ENCODE measurements at places on chromosomes 3 and 15.

- no peak for DNase-seq
Measured at GRCh38 chr15:22811640-22812039, 25.2 kb downstream of the NIPA1 start.

DNA sequence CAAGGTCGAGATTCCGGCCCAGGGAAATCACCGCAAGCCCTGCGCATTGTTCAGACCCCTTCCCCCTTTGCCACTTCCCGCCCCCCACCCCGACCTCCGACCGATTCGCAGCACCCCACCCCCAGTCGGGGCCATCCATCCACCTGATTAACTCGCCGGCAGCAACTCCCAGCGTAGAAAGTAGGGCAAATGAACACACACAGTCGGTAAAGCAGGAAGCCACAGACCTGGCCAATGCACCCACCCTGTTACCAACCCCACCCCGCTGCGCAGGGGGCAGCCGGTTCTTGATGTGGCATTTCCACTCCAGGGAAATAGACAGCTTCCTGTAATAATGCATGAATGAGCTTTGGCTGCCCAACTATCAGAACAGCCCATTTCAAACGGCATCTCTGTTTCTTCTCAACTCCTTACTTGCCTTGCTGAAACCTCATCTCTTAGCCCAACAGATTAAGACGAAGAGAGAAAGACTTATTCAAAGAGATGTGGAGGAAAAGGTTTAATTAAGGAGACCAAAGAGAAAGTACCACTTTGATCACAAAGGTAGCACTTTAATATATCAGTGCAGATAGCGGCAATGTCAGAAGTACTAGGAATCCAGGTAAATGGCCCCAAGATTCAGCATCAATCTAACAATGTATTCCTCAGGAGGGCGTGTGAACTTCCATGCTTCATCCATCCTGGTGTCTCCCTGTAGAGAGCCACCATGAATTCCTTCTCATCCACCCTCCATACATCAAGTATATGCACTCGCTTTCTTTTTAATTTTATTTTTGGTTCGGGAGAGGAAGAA, 1.9 kb downstream of the TNIK start:
- peak; percentile 30 for DNase-seq

DNA sequence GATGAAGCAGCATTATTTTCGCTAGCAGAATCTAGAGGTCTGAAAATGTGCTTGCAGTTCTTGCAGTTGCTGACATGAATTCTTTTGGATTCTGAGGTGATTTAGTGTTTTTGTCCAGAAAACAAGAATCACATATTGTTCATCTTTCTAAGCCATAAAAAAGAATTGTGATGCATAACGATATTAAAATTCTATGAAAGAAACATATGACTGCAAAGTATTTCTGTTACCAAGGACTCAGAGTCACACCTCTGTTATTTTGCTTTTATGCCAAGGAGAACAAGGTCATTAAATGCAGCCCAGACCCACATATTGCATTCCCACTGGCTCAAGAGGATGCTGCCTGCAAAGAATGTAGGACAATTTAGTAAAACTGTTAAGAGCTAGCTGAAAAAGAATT, 299.8 kb upstream of the GPR149 start:
- DNase-seq = no peak

GRCh38 chr15:78620021-78620526, 722 bp downstream of the CHRNA3 start:
- no peak for DNase-seq

- DNase-seq = no peak
Measured at GRCh38 chr3:37214076-37214475, 39.7 kb upstream of the LRRFIP2 start.

DNA sequence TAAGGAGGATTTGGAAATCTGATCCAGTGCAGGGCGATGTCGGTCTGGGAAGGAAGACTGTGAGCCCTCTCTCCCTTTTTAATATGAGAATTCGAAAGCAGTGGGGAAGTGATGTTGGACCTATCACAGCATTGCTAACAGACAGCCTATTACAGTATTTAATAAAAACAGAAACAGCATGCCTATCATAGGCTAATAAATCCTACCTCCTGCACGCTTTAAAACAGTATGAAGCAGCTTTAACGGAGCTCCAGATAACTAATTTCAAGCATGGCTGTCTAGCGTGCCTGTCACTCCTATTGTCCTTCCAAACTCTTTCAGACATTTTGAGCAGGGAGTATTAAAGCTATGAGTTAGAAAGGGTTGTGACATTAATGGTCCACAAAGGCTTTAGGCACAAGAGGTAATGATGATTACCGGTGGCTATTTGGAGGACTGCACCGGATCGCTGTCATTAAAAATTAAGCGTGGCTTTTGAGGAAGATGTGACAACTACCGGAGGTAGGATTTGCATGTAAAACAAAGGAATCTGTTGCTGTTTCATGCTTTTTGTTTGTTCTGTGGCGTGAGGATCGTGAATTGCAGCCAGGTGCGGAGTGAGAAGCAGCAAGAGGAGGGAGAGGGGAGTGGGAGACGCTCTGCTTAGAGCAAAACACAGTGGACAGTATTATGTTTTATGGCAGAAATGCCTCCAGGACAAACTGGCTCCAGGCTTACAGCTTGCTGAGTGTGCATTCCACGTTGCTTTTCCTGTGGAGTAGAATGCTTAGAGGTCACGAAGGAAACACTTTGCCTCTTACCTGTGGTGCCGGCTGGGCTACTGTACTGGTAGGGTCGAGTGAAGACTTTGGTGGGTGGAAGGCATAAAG, at the start of gene KCNMB2:
Gene KCNMB2 (plus strand): TSS at position 226 of the 869 bp plus-strand sequence.
- DNase-seq = no peak

- DNase-seq = no peak
Measured at GRCh38 chr15:38299216-38299615, 46.6 kb downstream of the SPRED1 start.

DNA sequence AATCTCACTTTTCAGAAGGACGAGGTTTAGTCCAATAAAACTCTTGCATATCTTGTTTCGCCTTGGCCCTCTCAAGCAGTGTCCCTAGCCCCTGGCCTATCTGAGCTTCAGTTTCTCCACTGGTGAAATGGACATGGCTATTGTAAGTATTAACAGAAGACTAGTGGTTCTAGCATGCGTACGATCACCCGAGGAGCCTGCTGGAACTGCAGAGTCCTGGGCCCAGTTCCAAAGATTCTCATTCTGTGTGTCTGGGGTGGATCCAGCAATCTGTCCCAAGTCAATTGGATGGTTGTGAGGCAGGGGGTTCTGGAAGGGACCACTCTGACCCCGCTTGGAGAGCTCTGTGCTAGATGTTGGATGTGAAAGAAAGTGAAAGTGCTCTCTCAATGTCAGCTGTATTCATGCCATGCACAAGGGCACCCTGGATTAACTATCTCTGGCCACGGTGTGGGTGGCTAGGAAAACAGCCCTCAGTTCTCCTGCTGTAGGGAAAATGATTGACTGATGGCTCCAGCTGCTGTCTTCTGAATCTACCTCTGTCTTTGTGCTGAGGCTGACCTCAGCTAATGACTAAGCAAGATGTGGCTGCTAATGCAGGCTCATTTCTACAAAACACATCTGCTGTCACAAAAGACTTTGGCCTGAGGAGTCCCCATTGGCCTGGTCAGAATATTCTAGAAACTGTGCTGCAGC, 1.9 kb upstream of the PLA1A start:
- DNase-seq = no peak
